ENCODE measurements at places on chromosomes 13 and 19. TPM values are rescaled to one million over a fixed set of nuclear protein-coding genes. Genes with fewer than 3 reads are reported as not detected.

Gene ARL11
- polyA plus RNA-seq = 19.2 TPM

- no peak for DNase-seq
Measured at GRCh38 chr13:25469169-25469525, 97.4 kb downstream of the ATP8A2 start.

- no peak for DNase-seq
Measured at GRCh38 chr19:52527956-52528351, 486 bp downstream of the ZNF808 start.

DNA sequence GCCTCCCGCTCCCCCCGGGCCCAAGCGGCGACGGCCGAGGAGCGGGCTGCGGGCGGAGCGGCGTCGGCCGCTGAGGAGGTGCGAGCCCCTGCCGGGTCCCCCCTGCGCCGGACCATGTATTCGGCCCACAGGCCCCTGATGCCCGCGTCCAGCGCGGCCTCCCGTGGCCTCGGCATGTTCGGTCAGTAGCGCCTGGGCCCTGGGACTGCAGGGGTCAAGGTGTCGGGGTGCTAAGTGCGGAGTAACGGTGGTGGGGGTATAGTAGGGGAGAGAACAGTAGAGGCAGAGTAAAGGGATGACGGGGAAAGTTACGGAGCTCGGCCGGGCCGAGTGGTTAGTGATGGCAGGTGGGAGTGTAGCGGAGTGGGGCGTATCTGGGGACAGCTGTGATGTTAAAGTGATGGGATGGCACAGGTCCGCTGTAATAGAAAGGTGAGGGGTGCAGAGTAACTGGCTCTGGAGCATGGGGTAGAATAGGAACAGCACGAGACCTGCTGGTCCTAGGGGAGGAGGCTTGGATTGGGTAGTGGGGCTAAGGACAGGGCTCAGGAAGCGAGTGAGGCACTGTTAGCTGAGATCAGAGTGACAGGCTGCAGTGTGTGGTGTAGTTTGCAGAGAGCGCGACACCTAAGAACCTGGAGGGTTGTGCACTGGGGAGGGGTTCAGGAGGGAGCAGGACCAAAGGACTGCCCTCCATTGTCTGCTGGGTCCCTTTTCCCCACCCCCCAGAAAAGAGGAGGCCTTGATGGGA, 15.7 kb downstream of the CIC start:
- no peak for DNase-seq

DNA sequence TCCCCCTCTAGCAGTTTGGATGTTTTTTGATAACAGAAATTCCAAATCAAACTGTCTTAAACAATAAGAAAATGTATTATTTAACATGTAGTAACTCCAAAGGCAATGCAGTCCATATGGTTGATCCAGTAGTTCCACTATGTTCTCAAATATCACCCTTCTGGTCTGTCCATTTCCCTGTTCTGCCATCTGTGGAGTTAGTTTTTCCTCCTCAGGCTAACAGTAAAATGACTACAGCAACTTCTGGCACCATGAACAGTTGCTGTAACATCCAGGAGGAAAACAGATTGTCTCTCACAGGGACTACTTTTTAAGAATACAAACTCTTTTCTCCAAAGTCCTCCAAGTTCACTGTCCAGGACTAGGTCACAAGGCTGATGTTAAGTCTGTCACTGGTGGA, 455.4 kb downstream of the FGF14 start:
- no peak for DNase-seq

Data from CD14-positive monocyte (primary cell).